Central memory CD8-positive, alpha-beta T cell (primary cell): ENCODE measurements at places on chromosomes 11 and 22.
A peak's percentile ranks its signal among the peaks of the same experiment; 100 is the strongest.

- no peak for DNase-seq
Observed at GRCh38 chr11:78080818-78081495, 1.3 kb upstream of the NDUFC2 start.

- no peak for DNase-seq
Observed at GRCh38 chr11:107704451-107704850, 7.4 kb downstream of the SLN start.

GRCh38 chr11:77115181-77115611 lies 12.6 kb downstream of the OMP start:
- DNase-seq, result no peak

GRCh38 chr11:1304380-1304779 lies 5.1 kb downstream of the TOLLIP start:
- no peak for DNase-seq

DNA sequence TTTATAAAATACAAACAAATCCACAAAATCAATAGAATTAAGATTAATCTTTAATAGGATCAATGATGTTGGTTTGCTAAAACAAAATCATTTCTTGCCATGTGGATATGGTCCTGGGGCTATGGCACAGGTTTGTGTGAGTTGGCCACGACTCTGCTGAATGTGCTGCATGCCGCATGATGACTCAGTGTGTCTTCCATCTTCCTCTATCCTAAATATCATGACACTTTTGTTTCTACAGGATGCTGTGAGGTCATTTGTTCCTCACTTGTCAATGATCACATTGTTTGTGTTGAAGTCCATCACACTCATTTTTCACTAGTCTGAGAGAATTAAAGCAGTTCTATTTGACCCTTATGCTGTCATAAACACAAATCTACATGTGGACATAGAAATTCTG lies 167.2 kb upstream of the ZBED5 start:
- no peak for DNase-seq

- no peak for DNase-seq
Observed at GRCh38 chr22:18121506-18121905, 10.9 kb downstream of the TUBA8 start.

DNA sequence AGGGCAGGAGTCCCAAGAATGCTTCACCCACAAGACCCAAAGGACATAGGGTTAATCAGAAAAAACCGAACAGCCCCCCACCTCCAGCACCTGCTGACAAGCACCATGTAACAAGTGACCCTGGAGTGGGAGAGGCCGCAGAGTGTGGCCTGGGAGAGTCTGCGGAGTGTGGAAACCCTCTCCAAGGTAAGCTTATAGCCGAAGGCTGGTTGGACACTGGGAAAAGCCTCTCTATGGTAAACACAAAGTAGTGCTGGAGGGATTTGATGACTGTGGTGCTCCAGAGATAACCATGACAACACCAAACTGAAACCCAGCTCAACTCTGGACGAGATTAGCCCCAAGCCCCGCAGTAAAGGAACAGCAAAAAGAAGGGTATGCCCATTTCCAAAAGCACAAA lies 19.2 kb downstream of the ASCL2 start:
- DNase-seq, result no peak

- peak; percentile 67 for DNase-seq
Observed at GRCh38 chr22:35552196-35552842, 11.7 kb downstream of the RASD2 start.

GRCh38 chr22:23403152-23403719 lies 176.9 kb downstream of the IGLL1 start:
- DNase-seq, result no peak

GRCh38 chr11:115607621-115608221 lies 103.5 kb upstream of the CADM1 start:
- no peak for DNase-seq
